ENCODE measurements at places on chromosomes 16 and 17.
A peak's percentile ranks its signal among the peaks of the same experiment; 100 is the strongest.

GRCh38 chr17:75877752-75878173 lies 618 bp downstream of the TRIM47 start:
- peak; percentile 88 for DNase-seq

DNA sequence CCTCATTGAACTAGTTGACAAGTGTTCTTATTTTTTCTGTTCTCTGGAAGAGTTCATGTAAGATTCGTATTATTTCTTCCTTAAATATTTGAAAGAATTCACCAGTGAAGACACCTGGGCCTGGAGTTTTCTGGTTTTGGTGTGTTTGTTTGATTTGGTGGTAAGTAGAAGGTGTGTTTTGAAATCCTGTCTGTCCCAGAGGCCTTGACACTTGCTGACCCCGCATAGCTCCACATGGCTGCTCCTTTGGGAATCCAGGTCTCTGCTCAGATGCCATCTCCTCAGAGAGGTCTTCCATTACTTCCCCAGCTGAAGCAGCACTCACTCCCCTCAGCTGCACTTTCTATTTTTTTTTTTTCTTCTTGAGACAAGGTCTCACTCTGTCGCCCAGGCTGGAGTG lies 5.7 kb upstream of the NUP93 start:
- DNase-seq: no peak

DNA sequence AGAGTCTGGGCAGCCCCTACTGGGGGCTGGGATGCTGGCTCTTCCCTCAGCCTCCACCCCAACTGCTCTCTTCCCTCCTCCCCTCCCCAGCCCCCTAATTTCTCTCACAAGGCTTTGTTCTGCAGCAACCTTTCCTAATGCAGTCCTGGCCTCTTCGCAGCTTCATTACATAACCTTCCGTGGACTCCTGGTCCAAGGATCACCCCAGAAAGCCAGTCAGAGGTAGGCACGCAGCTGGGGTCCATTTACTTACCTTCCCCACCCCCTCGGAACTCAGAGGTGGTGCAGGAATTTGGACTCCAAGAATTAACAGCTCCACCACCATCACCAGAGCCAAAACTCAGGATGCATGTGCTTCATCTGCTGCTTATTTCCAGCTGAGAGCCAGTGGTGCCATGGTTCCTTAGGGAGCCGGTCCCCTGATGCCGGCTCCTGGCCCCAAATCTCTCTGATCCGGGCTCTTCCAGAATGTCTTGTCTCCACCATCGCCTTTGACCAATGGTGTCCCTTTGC lies 40.9 kb downstream of the MAPT start:
- no peak for DNase-seq

GRCh38 chr16:4081047-4081446 lies 35.2 kb downstream of the ADCY9 start:
- DNase-seq: no peak

GRCh38 chr17:67503739-67504138 lies 126.7 kb downstream of the PITPNC1 start:
- no peak for DNase-seq

DNA sequence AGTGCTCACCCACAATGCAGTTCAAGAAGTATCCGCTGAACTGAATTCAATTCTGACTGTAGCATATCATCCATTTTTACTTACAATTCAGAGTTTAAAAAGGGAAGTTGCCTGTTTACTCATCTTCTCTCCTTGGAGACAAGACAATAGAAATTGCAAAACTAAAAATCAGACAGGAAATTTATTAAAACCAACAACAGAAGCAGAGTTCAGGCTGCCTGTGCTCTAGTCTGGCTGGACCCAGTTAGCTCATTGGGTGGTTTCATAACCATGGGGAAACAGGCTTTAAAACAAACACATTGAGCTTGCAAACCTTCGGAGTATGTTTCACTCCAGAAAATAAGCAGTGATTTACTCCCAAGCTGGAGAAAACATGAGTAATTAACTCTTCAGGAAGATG lies 321.4 kb downstream of the GRIN2A start:
- DNase-seq: no peak

- DNase-seq: peak; percentile 41
These were observed 8.4 kb downstream of the CLUH start for GRCh38 chr17:2703181-2703580.

DNA sequence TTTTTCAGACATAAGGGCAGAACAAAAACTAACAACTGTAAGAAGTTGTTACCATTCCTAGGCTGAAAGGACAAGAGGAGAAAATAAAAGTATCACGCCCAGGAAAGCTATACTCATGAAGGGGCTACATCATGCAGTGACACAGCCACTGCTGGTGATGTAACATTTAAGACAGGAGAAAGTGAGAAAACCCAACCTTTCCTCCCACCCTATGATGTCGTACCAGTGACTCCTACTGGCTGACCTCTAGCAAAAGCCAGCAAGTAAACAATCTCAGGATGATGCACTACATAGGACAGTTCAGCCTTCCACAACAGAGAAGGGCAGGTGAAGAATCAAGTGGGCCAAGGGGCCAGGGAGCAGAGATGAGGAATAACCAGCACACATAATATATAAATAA lies 14.0 kb upstream of the OR1E2 start:
- no peak for DNase-seq

DNA sequence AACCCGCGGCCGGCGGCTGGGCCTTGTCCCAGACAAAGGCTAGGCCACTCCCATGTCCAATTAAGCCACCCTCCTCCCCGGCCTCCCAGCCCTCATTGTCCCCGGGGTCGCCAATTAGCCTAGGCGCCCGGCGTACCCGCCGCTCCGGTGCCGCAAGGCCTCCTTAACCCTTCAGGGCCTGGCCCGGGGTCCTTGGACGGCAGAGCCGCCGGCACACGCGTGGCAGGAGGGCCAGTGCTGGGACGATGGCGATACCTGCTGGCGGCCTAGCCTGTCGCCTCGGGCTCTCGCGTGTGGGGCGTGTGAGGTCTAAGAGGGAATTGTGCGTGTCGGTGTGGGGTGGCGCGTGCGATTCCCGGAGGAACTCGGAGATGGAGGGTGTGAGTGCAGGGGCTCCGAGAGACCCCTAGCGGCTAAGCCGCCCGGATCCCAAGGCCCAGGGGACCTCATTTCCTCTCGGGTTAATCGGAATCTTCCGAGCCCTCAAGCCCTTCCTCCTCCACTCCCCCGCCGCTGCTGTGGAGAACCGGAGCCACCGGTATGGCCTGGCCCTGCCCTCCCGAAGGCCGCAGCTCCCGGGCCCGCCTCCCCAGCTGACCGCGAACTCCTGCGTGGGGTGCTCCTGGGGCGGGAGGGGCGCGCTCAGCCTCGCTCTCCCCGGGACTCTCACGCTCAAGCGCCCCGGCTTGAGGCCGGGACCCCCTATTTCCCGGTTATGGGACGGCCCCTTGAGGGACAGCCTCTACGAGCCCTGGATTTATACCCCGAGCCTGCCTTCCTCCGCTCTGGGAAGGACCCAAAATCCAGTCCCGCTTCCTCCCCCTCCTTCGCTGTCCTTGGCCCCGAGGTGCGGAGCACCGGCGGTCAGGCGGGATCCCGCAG lies 11.9 kb downstream of the TBX2 start:
- peak; percentile 76 for DNase-seq

DNA sequence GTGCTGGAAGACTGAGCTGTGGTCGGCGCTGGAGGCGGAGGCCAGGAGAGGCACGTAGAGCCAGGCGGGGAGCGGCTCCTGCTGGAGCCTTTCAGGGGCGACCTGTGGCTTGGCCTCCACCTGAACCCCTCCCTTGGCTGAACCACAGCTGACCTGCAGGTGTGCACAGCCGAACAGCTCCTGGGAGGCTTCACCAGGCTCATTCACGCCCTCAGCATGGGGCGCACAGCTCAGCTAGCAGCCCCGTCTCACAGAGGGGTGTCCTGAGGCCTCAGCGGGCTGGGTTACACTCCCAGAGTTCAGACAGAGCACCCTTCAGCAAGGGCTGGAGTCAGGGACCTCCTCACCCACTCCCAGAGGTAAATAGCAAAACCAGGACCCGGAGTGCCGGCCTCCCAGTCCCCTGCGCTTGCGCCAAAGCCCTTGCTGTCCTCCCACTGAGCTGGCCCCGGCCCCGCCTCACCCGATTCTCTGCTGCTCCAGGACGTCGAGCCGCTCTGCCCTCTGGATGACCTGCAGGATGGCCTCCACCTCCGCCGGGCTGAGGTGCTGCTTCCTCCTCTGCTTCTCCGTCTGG lies 31.7 kb downstream of the RPH3AL start:
- DNase-seq: peak; percentile 65

- DNase-seq: no peak
These were observed 9.0 kb downstream of the CRK start for GRCh38 chr17:1447052-1447451.
